ENCODE measurements at places on chromosomes 7 and 10.
A peak's percentile ranks its signal among the peaks of the same experiment; 100 is the strongest.

DNA sequence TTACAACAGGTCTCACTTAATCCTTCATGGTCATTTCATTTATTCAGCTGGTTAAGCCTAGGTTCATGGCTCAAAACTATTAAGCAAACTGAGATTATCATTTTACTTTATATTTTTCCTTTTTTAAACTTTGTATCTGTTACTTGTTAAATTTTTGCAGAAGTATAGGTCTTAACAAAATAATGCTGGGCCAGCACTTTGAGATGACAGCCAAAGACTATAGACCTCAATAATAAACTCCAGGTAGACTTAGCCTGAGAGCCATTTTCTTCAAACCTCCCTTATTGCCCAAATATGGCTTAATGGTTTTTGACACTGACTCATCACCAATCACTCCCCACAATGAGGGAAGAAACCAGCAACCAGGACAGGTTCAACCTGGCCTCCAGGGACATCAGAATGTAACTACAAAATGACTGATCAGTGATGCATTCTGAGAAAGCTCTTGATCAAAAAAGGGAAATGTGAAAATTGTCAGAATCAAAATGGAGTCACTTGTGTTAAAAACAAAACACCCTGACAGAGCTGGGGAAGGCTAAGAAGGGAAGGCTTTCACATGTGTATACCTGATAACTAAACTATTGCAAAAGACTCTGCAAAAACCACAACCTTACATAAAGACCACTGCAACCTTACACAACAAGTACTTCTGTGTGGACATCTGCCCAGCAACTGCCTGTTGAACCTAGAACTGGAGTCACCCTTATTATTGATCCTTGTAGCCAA is 2.1 kb upstream of the CCDC126 start:
- peak; percentile 24 for DNase-seq

GRCh38 chr10:116590590-116591444 is at the start of gene PNLIPRP1:
PNLIPRP1 (plus strand) TSS chr10:116590959; CDS start chr10:116591130, 171 bp downstream.
- DNase-seq = no peak

DNA sequence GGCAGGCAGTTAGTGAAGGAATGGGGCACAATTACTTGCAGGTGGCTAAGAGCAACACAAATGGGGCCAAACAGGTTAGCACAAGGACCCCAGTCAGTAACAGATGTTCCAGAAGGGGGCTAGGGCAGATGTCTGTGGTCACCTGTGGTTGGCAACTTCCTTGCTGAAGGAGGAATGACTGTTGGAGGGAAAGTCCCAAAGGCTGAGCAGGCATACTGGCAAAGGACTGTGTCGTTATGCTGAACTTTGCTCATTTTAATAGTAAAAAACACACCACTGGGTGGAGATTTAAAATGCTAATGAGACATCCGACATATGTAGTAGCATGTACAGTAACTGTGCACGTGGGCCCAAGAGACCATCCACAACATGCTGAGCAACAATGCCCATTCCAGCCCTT is 511.6 kb downstream of the CALN1 start:
- DNase-seq = no peak

- DNase-seq = no peak
Observed at GRCh38 chr10:111107023-111107422, 30.2 kb downstream of the ADRA2A start.

- no peak for DNase-seq
Observed at GRCh38 chr10:35691522-35692236, 49.6 kb upstream of the FZD8 start.

DNA sequence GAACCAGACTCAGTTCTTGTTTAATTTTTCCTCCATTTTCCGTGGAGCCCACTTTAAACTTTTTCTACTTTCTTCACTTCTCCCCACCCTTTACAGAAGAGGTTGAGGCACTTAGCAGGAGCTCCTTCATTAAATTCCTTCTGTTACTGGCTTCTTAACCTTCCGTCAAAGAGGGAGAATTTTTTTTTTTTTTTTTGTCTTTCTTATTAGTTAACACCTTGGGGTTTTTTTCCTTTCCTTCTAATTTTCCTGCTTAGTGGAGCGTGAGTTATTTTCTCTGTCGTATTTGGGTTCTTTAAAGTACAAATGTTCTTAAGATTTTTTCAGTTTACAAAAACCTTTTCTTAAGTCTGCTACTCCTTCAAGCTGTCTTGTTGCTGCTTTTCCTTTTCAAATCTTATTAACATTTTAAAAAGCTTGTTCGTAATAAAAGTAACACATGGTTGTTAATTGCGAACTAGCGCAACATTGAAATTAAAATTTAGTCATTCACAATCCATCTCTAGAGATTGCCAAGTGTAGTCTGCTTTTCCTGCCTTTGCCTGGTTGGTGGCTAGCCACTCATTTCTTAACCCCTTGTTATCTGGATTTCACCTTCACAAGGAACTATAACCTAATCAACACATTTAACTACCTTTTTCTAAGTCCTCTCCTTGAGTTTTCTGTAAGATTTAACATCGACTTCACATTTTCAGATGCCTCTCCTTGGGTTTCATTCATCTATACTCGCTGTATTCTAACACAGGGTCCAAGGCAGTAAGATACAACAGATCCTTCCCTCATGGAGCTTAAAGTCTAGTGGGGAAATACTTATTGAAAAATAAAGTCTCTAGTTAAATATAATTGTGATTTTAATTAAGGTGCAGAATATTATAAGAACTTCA is 2.0 kb downstream of the BMPR1A start:
- DNase-seq = peak; percentile 46

GRCh38 chr10:99983280-99983988 is 26.3 kb downstream of the DNMBP start:
- DNase-seq = peak; percentile 99

DNA sequence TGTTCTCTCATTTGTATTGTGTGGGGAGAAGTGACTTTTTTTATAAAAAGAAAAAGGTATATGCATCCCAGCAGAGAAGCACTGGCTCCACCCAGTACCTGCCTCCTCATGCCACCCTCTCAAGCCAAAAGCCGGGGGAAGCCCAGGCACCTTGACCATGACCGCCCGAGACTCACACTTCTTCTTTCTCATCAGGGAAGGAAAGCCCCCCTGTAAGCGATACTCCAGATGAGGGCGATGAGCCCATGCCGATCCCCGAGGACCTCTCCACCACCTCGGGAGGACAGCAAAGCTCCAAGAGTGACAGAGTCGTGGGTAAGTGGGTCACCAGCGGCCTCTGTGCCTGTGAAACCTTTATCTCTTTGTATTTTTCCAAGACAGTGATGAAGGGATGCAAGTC is 22.9 kb downstream of the IKZF1 start:
- DNase-seq = no peak

DNA sequence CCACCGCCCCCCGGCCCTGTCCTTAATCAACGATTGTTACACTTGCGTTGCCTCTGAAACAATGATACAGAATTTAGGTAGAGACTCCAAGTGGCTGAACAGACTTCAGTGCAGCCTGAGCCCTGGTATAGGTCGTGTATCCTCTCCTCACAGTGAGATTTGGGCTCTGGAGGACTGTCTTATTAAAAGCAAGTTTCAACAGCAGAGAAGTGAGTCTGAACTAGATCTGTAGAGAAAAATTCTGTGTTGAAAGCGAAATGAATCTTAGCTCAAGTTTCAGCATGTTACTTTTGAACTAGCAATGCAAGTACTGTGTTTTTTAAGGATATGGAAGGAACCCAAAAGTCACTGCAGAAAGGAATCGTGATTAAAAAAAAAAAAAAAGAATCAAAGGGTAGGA is 103.1 kb downstream of the HOXA1 start:
- no peak for DNase-seq

- DNase-seq = peak; percentile 35
Observed at GRCh38 chr7:148262721-148263229, 327.8 kb upstream of the C7orf33 start.

GRCh38 chr10:48206482-48207250 is 67.8 kb downstream of the FRMPD2 start:
- no peak for DNase-seq

- no peak for DNase-seq
Observed at GRCh38 chr7:140591180-140591902, 49.3 kb downstream of the DENND2A start.
